Esophagus muscularis mucosa (tissue), 4 donors: ENCODE measurements at places on chromosomes 12 and 14. TPM values are rescaled to one million over a fixed set of nuclear protein-coding genes. Genes with fewer than 3 reads are reported as not detected.

- no peak overlapping the region for H3K4me3 ChIP-seq
- no peaks in the 10 kb centered on the region for H3K27me3 ChIP-seq
- H3K4me1 ChIP-seq, result peaks cover 96% of the 10 kb centered on the region
These were observed 26.0 kb downstream of the ITPK1 start for GRCh38 chr14:93089521-93090269.

DNA sequence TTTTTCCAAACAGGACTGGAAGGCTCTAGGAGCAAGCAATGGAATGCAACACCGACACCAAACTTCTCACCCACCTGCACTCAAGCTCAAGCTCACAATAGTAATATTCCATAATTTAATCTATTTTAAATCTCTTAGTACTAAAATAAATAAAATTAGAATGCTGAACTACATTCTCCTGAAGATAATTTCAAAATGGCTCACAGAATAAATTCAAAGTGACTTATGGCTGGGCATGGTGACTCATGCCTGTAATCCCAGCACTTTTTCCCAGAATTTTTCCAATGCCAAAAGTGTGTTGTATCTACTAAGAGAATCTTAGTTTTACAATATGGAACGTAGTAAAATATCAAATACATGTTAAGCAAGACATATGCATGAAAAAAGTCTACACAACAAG lies 31.5 kb downstream of the DUSP16 start:
- H3K27ac ChIP-seq, result no peak overlapping the region
- H3K36me3 ChIP-seq, result no peaks in the 10 kb centered on the region
- no peaks in the 10 kb centered on the region for H3K27me3 ChIP-seq

- H3K36me3 ChIP-seq, result no peaks in the 10 kb centered on the region
- H3K4me1 ChIP-seq, result no peaks in the 10 kb centered on the region
- H3K27me3 ChIP-seq, result no peaks in the 10 kb centered on the region
- no peak overlapping the region for H3K27ac ChIP-seq
These were observed 47.7 kb upstream of the CMAS start for GRCh38 chr12:21998295-21998694.

DNA sequence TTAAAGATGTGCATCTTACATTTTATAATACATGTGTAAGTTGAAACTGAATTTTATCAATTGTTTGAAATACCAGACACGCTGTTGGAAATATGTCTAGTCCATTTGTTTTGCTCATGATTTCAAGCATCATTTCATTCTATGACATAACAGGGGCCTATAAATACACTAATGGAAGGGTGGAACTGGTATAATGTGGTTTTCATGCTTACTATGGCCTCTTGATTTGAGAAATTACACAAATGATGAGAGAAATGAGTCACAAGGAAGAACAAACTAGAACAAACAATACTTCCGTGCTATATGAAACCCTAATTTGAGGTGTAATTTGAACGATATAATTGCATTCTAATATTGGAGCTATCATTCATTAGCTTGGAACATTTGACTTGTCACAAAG lies 663.4 kb downstream of the SLC16A7 start:
- no peaks in the 10 kb centered on the region for H3K27me3 ChIP-seq
- H3K27ac ChIP-seq, result no peak overlapping the region
- no peaks in the 10 kb centered on the region for H3K36me3 ChIP-seq
- peaks cover 4% of the 10 kb centered on the region for H3K4me1 ChIP-seq

GRCh38 chr12:26335651-26336050 lies 140.3 kb downstream of the SSPN start:
- no peak for DNase-seq
- no peaks in the 10 kb centered on the region for H3K4me1 ChIP-seq
- H3K36me3 ChIP-seq, result peaks cover 11% of the 10 kb centered on the region
- no peaks in the 10 kb centered on the region for H3K27me3 ChIP-seq
- no peak overlapping the region for H3K27ac ChIP-seq
- H3K4me3 ChIP-seq, result no peak overlapping the region

DNA sequence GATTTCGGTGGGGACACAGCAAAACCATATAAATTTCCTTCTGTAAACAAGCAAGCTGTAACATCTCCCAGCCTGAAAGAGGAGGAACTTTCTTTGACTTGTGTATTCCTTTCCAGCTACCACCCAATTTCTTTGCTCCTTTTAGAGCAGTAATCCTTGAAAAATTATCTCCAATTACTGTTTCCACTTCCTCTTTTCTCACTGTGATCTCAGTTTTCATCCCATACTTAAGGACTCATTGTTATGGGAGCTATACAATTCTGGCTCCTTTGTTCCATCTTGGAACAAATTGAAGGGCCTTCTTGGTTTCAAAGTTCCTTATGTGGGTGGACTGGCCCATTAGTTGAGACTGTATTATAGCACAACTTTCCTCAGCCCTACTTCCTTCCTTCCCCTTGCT lies 152.6 kb downstream of the AKAP6 start:
- no peak for DNase-seq
- H3K27me3 ChIP-seq, result no peaks in the 10 kb centered on the region
- peaks cover 9% of the 10 kb centered on the region for H3K4me1 ChIP-seq

GRCh38 chr12:93657071-93657470 lies 20.1 kb upstream of the CRADD start:
- no peaks in the 10 kb centered on the region for H3K4me1 ChIP-seq
- no peak overlapping the region for H3K4me3 ChIP-seq
- H3K36me3 ChIP-seq, result no peaks in the 10 kb centered on the region
- no peaks in the 10 kb centered on the region for H3K27me3 ChIP-seq

The TMEM132D gene
- not detected for total RNA-seq
